ENCODE measurements at places on chromosomes 16 and 17. TPM values are rescaled to one million over a fixed set of nuclear protein-coding genes. Genes with fewer than 3 reads are reported as not detected.
A peak's percentile ranks its signal among the peaks of the same experiment; 100 is the strongest.

The GINS3 gene
- 6.0 TPM for total RNA-seq

DNA sequence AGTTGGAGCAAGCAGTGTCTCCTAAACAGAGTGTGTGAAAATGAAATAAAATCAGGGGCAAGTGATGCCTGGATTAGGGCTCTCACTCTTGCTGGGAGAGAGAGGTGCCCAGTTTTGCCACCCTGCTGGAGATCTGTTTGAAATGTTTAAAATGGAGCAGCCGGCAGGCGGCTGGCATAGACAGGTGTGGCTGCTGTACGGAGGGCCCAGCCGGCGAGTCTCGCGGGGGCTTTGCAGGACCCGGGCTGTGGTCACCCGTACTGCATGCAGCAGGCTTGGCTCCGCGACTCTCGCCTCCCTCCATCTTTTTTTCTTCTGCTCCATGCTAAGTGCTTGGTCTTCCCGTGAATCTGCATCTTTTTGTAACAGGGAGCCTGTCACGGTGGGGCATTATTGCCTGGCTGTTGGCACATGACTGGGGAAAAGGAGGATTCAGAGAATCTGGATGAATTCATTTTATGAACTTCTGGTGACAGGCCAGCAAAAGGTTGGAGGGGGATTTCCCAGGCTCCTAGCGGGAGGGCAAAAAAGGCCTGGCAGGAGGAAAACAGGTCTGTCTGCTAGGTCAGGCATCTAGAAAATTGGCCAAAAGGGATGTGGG, 1.8 kb downstream of the ZNRF1 start:
- peak; percentile 45 for DNase-seq

GRCh38 chr17:74089869-74090464, 113.5 kb upstream of the RPL38 start:
- DNase-seq: peak; percentile 34

GRCh38 chr16:31713071-31713944, 160.3 kb upstream of the ZNF267 start:
- peak; percentile 88 for DNase-seq

- no peak for DNase-seq
These were observed 457.2 kb upstream of the CDH11 start for GRCh38 chr16:65579050-65579449.

The ZNF778 gene
- total RNA-seq: 13.1 TPM

DNA sequence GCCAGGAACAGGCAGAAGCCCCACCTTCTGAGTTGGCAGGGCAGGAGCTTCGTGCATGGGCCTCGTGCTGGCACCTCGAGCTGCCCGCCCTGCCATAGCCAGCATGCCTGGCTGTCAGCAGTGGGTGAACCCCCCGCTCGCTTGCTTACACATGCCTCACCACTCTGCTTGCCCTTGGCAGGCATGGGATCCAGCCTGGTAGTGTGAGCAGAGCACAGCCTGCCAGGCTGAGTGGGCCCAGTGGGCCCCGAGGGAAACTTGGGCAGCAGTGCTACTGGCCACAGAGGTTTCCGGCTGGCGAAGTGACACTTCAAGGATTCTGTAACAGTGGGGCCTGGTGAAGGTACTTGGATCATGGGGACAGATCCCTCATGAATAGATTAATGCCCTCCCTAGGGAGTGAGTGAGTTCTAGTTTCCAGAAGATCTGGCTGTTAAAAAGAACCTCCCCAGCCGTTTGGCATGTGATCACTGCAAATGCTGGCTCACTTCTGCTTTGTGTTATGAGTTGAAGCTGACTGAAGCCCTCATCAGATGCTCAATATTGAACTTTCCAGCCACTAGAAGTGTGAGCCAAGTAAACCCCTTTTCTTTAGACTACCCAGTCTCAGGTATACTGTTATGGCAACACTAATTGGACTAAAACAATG, 114.7 kb downstream of the BCAS3 start:
- no peak for DNase-seq

The CCL1 gene
- not detected for total RNA-seq
